ENCODE measurements at places on chromosomes 2 and 18.
A peak's percentile ranks its signal among the peaks of the same experiment; 100 is the strongest.

GRCh38 chr2:201572846-201573508, 70.3 kb downstream of the TMEM237 start:
- no peak for DNase-seq

DNA sequence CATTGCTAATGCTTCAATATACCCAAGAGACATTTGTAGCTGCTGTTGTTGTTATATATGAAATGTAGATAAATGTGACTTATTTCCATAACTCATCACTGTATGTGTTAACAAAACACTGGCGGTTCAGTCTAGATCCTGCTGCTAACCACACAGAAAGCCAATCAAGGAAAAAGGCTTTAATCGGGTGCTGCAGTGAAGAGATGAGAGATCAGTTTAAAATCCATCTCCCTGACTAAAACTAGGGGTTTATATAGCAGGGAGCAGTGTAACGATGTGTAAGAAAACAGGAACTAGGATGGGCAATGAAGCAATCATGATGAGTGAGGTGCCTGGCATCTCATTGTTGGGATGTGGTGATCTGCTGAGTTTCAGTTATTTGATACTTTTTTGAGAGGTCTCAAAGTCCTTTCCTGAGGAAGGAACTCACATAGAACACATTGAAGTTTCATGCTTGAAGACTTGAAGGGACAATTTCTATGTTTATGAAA, 677.7 kb upstream of the CDH7 start:
- no peak for DNase-seq

GRCh38 chr2:222271854-222272253, 26.9 kb downstream of the PAX3 start:
- DNase-seq, result no peak

- DNase-seq, result no peak
Observed at GRCh38 chr2:17319090-17319489, 199.2 kb downstream of the RAD51AP2 start.

GRCh38 chr2:8438996-8439395, 242.9 kb upstream of the ID2 start:
- DNase-seq, result no peak

- no peak for DNase-seq
Observed at GRCh38 chr2:26575836-26576564, 65.2 kb downstream of the CIB4 start.

DNA sequence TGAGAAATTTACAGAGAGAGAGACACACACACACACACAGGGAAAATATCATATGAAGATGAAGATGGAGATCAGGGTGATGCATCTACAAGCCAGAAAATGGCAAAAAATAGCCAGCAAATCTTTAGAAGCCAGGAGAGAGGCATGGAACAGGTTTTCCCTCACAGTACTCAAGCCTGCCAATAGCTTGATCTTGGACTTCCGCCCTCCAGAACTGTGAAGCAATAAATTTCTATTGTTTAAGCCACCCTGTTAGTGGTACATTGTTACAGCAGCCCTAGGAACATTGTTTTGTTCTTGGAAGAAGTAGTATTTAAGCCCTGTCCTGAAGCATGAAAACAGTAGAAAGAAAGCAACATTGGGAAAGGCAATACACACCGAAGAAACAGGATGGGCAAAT, 292.0 kb upstream of the LRP1B start:
- DNase-seq, result no peak

GRCh38 chr2:60453301-60453700, 100.2 kb downstream of the BCL11A start:
- no peak for DNase-seq

DNA sequence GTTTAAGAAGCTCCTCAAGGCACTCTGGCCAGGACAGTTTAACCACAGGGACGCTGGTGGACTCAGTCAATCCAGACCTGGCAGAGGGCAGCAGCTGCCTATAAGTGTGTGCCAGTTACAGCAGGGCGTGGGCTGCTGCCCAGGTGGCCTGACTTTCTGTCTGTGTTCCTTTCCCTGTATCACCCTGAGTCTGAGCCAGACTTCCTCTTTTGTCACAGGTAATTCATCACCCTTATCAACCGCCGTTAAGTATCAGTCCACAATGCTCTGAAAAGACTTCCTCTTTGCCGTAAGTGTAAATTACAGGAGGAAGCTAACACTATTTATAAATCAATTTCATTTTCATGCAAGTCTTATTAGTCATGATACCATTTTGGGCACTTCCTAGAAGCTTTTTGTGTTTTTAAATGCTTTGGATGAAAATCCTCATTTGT, 7.0 kb downstream of the LPIN1 start:
- DNase-seq, result no peak

DNA sequence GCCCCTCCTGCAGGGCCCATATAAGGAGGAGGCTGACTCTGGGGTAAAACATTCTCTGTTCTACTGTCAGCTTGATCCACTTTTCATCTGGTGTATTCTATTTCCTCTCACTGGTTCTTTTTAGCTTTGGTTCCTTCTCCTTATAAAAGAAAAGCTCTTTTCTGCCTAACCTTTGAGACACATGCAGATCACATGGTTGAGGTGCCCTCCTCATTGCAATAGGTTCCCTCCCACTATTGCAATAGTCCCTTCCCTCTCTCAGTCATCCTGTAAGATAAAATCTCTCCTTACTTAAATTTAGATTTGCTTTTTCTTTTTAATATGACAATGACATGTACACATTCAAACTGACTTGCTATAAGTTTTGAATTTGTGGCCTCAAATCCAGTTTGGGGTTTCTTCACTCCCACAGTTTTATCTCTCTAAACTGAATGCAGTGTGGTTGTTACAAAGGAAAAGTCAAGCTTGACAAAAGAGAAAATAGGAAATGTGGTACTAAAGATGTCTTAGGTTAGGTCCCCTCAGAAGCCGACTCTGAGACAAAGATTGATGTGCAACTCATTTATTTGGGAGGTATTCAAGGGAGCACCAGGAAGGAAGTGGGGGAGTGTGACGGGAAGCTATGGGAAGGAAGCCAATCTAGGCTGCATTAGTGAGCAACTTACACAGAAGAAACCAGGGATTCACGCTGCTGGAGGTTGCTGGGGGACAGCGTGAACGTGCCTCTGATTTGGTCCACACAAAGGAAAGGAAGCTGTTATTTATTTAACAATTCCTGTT, 127.6 kb upstream of the LINC00305 start:
- DNase-seq, result no peak

DNA sequence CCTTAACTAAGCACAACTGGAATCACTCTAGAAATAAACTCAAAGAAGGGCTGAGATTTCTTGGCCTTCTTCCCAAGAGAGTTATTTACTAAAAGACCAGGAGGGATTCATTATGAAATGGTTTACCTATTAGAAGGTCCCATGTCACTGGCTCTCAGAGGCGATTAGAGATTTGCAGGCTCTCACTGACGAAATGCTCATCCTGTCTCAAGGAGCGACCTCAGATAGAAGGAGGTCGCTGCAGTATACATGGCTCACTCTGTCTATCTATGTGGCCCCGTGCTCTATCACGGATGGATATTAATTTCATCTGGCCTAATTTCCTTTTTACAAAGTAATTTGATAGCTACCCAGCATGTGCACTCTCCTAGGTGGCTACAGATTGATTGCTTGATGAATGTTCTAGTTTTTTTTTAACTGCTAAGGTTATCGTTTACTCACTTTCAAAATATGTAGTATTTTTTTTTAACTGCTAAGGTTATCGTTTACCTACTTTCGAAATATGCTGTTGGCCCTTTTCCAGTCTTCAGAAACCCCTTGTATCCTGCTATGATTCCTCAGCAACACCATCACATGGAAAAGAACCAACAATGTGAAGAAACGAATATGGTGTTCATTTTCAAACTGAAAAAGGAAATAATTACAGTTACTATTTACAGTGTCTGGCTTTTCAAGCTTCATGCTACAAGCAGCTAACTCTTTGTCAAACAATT, 9.1 kb downstream of the SMIM21 start:
- no peak for DNase-seq

DNA sequence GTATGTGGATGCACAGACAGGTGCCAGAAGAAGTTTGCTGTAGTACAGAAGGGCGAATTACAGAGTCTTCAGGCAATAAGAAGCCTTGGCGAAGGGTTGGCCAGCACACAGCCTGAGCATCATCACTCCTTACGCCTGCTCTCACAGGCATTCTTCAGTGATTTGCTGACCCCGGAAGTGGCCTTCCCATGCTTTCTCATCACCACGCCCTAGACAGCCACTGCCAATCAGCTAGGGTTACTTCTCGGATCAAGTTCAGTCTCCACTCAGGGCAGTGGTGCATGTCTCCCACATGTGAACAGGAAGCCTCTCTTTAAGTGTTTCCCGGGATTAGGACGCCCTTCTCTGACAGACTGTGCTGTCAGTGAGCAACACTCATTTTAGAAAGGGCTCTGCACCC, 81.8 kb downstream of the C1QL2 start:
- DNase-seq, result no peak

- peak; percentile 76 for DNase-seq
Observed at GRCh38 chr2:25228848-25229278, 60.5 kb upstream of the POMC start.

DNA sequence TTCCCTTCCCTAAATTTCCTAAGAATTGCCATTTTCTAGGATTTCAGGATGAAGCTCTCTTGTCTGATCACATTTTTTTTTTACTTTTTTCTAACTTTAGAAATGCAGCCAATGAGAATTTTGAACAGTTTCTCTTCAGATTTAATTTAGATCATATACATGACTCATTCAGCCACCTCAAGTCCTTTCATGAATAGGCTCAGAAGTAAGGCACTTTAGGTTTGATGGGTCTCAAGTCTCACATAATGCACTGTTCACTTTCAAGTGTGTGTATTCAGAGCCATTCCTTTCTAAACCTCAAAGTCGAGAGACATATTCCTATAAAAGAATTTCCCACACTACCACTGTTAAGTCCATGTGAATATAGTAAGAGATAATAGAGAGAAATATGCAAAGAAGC, 614.1 kb upstream of the VRK2 start:
- DNase-seq, result no peak

- DNase-seq, result no peak
Observed at GRCh38 chr2:84686783-84687476, 170.6 kb downstream of the DNAH6 start.

DNA sequence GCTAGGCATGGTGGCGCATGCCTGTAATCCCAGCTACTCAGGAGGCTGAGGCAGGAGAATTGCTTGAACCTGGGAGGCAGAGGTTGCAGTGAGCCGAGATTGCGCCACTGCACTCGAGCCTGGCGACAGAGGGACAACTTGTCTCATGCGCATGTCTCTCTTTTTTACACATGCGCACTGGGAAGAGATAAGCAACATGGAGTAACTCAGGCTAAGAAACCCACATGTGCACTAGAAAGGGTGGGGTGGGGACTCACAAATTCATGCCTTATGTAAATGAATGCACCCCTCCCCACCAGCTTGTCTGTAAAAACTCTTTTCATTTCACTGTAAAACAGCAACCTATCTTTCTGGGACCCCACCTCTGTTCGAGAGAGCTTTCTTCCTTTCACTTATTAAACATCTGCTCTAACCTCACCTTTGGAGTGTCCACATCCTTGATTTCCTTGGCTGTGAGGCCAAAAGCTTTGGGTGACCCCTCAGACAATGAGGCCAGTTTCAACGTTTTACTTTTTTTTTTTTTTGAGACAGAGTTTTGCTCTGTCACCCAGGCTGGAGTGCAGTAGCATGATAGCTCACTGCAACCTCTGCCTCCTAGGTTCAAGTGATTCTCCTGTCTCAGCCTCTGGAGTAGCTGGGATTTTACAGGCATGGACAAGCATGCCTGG, 91.6 kb upstream of the RMP24 start:
- DNase-seq, result no peak

GRCh38 chr18:13503836-13504235, 222.5 kb downstream of the FAM210A start:
- no peak for DNase-seq

GRCh38 chr2:30737326-30737610, 70.0 kb downstream of the CAPN13 start:
- DNase-seq, result no peak

DNA sequence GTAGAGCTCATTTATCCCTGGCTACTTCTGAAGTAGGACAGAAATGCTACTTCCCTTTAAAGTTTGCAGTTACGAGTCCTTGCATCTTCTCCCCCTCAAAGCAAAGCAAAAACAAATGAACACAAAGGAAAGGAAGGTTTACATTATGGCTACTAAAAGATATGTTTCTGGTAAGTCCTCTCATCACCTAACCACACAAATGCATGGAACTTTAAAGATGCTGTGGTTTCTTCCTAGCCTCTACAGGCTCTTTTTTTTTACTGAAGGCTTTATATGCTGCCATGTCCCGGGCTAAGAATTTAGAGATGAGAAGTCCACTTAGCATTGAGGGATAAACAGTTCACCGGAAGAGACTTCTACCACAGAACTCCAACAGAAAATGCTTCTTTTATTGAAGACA, 291.2 kb downstream of the SS18 start:
- no peak for DNase-seq

GRCh38 chr18:9814431-9814830, 71.3 kb upstream of the TXNDC2 start:
- peak; percentile 74 for DNase-seq

GRCh38 chr2:212811921-212812320, 273.3 kb upstream of the ERBB4 start:
- DNase-seq, result no peak

DNA sequence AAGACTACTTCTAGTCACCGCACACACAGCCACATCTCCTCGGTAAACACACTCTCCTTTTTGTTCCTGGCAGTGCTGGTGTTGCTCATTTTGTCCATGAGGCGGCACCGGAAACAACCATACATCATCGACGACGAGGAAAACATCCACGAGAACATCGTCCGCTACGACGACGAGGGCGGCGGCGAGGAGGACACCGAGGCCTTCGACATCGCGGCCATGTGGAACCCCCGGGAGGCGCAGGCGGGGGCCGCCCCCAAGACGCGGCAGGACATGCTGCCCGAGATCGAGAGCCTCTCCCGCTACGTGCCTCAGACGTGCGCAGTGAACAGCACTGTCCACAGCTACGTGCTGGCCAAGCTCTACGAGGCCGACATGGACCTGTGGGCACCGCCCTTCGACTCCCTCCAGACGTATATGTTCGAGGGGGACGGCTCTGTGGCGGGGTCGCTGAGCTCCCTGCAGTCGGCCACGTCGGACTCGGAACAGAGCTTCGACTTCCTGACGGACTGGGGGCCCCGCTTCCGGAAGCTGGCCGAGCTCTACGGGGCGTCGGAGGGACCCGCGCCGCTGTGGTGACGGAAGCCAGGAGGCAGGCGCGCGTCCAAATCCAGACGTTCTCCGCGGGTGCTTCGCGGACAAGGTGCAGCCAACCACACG, 221.0 kb downstream of the CDH20 start:
- no peak for DNase-seq

- DNase-seq, result no peak
Observed at GRCh38 chr18:10064267-10064666, 150.5 kb downstream of the VAPA start.

DNA sequence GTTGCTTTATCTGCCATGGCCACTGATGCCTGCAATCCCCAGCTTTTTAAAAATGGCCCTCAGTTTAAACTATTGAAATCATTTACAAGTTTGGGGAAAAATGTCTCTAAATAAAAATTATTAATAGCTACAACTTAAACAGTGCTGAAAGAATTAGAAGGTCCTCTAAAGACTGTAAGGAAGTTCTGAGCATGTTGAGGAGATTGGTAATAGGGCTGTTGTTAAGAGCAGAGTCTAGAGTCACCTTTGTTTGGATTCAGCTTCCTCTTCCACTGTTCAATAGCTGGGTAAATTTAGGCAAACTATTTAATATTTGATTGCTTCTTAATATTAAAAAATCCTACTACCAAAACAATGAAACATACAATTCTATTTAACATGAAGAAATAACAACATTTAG, 1127.1 kb upstream of the DDX18 start:
- no peak for DNase-seq
